ENCODE measurements at places on chromosomes 2 and 18.
A peak's percentile ranks its signal among the peaks of the same experiment; 100 is the strongest.

DNA sequence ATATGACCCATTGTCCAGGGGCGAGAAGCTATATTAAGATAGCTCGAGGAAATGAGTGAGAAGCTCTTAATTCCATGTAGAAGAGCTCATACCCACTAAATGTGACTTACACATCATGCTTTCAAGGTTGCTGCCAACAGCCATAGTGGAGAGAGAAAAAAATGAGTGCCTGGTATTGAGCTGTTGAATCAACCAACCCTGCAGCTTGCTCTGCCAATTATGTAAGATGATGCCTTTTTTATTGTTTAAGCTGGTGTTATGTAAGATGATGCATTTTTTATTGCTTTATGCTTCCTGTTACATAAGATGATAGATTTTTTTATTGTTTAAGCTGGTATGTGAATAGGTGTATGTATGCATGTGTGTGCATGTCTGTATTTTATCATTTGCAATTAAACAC, 228.2 kb downstream of the CCDC178 start:
- no peak for DNase-seq

DNA sequence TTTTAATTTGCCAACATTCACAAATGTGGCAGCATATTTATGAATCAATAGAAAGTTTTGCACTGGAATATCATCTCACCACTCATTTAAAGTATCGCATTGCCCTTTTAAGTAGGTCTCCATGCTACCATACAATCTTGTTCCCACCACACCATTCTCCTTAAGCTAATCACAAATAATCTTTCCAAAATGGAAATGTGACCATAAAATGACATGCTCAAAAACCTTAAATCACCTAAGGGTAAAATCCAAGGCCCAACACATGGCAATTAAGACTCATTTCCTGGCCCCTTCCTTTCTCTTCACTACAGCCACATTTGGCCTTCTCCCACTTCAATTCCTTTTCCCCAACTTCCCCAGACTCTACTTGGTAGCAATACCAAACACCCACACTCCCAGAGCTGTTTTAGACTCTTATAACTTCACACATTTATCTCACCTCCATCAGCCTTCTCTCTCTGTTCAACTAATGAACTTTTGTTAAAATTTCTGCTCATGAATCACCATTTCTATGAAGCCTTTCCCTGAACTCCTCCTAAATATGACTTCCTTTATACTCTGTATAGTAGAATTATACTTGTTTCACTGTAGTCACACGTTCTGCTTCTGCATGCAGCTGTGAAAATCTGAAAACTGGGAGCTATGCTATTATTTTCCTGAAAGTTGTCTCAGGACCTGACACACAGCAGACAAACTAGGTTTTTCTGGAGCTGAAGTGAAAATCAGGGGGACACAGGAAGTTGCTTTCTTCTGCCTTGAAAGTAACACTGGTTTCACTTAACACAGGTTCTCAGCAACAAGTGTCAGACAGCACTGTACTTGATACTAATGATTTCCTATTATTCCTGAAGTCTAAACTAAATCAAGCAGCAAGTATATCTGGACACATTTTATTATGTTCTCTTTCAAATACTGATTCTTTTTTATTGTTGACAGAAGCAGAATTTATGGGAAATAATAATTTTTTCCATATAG, 303.9 kb downstream of the ZEB2 start:
- DNase-seq, result no peak

DNA sequence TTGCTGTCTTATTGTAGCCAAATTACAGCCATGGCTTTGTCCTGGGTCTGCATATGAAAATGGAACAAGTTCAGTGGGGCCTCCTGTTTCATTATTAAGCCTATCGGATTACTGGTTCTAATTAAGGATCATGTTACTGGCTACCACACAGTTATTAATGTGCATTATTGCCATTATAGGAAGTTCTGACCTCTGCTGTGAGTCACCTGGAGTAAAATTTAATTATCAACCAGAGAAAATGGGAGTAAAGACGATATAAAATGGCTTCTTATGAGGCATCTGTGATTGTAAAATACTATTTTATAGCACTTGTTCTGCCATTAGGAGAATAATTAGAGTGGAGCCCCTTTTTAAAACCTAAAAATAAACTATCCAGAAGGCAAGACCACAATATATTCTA, 143.3 kb upstream of the ITGB6 start:
- DNase-seq, result no peak

- DNase-seq, result peak; percentile 24
These were observed 797 bp downstream of the TTC32 start for GRCh38 chr2:19900931-19901441.

- peak; percentile 73 for DNase-seq
These were observed 322.5 kb downstream of the ARHGAP15 start for GRCh38 chr2:143451642-143452281.

DNA sequence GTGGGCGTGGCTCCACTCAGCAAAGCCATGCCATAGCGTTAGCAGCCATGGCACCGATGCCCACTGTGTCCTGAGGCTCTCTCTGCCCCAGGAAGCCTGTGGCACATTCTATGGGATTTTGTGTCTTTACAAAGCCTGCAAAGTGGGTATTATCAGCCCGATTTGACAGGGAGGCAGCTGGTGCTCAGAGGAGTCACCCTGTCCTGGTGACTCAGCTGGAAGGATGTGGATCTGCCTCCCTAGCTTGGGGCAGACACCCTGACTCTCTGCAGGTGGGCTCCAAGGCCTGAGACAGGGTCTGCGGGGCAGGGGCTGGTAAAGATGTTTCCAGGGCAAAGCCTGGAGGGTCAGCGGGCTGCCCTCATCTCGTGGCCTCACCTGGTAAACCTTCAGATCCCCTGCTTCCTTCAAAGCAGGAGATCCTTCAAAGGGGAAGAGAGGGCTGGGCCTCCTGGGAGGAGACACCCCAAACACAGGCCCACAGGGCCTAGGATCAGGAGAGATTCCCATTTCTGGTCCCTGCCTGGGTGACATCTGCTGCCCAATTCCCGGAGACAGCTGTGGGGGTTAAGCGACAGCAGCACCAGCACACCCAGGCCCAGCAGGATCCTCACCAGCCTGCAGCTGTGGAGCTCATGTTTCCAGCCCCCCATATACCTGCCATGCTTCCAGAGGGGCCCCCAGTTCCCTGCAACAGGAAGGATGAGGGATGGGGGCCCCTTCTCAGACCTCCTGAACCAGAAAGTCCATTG, 3.0 kb upstream of the ASB1 start:
- DNase-seq, result peak; percentile 43

GRCh38 chr2:36559221-36559942, 38.6 kb downstream of the FEZ2 start:
- DNase-seq, result no peak

DNA sequence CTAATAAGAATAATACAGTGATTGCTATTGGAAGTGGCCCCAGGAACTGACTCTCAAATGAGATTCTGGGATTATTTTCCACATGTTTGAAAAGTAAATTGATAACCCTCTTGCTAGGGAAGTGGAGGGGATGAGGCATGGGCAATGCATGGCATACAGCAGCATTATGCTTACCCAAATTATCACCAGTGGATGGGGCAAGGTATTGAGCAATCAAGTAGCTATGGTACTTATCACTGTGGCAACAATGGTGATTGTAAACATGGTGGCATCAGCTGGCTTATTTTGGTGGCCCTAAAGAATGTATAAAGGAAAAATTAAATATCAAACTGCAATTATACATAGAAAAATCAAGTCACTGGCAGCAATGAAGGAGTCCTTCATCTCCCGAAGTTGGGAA, 155.1 kb downstream of the FIGN start:
- DNase-seq, result no peak

DNA sequence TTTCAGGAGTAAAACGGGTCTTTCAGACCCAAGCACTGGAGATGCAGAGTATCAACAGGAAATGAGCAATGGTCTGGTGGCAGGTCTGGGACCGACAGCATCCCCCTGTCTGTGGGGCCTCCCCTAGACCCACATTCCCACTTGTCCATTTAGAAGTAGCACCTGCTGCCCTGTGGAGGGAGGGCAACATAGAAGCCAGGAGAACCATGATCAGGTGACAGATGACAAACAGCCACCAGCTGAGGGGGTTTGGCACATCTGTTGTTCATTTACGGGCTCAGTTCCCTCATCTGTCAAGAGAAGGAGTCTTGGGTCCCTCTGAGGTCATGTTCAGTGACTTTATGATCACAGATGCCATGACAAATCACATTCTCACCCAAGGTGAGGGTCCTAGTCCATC, 77.9 kb upstream of the SLC66A3 start:
- DNase-seq, result no peak

- DNase-seq, result no peak
These were observed 26.6 kb upstream of the CATIP start for GRCh38 chr2:218329826-218330593.

- DNase-seq, result no peak
These were observed 427.9 kb downstream of the GALR1 start for GRCh38 chr18:77677536-77677935.

GRCh38 chr18:48022531-48023329, 92.3 kb upstream of the SMAD2 start:
- peak; percentile 85 for DNase-seq

- no peak for DNase-seq
These were observed 976.3 kb downstream of the DSC3 start for GRCh38 chr18:30066288-30066687.

DNA sequence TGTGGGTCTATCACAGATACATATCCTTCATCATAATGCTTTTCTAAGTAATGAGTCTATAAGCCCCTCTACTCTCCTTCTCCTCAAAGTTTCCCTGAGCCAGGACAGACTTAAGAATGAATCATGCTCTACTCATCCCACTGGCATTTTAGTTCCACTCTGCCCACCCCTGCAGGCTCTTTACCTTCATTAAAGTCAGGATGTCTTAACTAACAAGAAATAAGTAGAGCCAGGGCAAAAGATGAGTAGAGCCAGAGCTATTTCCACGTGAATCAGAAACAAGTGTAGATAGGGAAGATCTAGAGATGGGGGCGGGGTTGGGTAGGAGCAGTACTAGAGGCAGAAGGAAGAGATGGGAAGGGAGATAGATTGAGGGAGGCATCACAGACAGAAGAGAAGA, 790.5 kb downstream of the RNF144A start:
- DNase-seq, result peak; percentile 60

- DNase-seq, result peak; percentile 84
These were observed 31.6 kb upstream of the CASP10 start for GRCh38 chr2:201151127-201151981.

DNA sequence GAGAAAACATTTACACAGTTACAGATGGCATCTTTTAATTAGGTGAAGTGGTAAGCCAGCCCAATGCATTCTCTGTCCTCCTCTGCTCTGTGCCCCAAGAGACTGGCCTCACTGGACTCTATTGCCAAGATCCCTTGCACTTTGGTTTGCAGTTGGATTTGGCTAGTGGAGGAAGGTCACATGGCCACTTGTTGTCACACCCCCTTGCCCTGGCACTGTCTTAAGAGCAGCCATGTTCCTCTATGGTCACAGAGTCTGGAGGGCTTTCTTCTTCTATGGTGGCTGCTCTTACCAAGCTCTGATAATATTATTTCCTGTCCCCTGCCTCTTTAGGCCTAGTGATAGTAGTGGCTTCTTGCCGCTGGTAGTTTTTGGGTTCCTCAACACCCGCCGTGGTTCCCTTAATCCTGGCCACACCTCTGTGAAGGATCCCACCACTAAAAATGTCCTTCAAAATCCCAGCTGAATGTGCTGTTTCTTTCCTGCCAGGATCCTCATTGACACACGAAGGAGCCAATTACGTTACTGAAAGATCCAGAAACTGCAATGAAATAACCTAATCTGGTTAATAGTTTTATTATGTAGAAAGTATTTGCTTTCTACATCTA, 111.1 kb downstream of the CDC42EP3 start:
- no peak for DNase-seq

DNA sequence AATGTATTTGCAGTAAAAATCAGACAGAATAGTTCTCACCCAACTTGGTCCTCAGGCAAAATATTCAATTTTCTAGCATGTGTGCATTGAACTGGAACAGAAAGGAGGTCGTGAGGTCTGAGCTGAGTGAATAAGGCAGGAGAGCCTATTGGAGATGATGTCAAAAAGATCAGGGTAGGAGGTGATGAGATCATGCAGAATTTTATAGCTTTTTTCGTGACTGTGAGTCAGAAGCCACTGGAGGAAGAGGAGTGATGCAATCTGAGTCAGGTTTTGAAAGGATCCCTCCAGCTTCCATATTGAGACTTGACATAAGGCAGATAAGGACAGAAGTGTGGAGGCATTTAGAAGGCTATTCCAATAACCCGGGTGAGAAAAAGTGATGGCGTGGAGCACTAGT, 299.5 kb upstream of the SOX11 start:
- no peak for DNase-seq

DNA sequence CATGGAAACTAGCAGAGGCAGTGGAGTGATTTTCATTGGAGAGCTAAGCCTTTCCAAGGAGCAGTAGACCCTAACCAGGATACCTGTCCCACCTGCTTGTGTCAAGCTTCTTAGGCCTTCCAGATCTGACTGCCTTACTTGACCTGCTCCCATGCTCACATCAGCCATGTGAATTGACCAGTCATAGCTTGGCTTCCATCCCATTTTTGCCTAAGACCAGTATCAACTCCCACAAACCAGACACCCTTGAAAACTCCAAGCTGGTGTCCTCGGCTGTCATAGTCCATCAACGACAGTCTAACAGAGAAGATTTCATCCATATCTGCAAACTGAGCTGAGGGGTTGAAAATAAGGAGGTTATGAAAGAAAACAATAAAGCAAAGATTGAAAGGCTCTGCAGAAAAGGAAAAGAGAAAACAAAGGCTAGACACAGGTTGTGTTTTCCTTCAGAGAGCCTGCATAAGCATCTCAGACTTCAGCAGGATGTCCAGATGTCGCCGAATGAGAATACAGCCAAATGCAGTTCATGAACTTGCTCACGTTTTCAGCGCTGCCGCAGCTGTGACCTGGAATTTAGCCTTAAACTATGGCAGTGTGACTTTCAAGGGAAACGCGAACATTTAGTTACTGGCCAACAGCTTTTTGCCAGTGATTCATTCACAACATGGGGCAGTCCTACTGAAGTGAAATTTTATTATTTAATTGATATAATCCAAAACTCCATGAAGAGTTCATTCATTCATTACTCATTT, 868.1 kb upstream of the ID2 start:
- no peak for DNase-seq

- no peak for DNase-seq
These were observed 31.4 kb downstream of the KCNJ13 start for GRCh38 chr2:232744963-232745362.

DNA sequence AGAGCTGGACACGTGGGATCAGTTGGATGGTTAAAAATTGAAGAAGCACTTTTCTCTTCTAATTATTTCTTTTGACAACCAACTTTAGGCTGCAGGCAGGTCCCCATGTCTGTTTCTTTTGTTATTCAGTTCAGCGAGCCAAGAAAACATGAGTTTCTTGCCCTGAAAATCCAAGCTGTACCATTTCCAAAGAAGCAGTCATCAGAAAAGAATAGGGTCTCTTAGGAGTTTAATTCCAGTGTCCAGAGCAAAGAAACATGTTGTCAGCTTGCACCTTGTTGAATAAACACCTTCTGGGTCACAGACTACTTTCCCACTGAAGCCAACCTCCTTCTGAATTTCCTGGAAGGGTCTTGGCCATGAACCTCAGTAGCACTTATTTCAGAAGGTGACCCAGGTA, 170.5 kb upstream of the COPS8 start:
- no peak for DNase-seq

- peak; percentile 1 for DNase-seq
These were observed 78.4 kb upstream of the MC2R start for GRCh38 chr18:13993730-13994129.
